ENCODE measurements at places on chromosomes 7 and 10.

- no peak for DNase-seq
- H3K4me3 ChIP-seq, result no peak overlapping the region
- no peaks in the 10 kb centered on the region for H3K4me1 ChIP-seq
- H3K27me3 ChIP-seq, result no peaks in the 10 kb centered on the region
Measured at GRCh38 chr7:3238525-3239210, 62.4 kb upstream of the SDK1 start.

DNA sequence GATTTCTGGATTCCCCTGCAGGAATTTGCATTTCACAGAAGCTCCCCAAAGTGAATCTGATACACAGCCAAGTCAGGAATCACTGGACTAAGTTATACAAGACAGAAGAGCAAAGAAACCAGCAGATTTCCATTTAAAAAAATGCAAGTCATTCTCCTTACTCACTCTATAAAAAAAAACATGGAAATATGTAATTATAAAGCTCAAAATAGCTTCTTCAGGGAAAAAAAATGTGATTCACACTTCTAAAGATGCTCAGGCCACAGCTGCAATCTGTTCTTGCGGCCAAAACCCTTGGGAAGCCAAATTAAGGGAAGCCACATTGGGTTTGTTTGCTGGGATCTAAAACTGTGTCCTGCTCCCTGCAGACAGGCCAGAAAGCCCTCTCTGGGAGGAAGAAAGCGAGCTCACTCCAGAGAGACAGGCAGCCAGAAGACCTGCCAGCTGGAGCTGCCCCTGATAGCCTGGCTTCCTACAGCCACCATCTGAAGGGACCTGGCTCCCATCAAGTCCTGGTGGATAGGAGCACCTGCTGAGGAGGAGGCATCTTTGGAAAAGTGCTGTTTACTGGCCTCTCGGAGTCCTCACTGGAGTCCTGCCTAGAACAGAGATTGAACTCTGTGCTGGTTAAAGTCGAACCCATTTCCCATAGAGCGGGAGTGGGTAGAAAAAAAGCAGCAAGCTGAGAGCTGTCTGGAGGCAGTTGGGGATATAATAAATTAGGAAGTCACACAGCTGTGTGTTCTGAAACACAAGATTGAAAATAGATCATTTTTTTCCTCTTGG lies 359.2 kb upstream of the AOAH start:
- no peak overlapping the region for H3K4me3 ChIP-seq
- no peaks in the 10 kb centered on the region for H3K27me3 ChIP-seq
- peak; percentile 19 for DNase-seq
- no peaks in the 10 kb centered on the region for H3K36me3 ChIP-seq
- no peak overlapping the region for H3K27ac ChIP-seq

GRCh38 chr10:114233482-114233881 lies 5.6 kb upstream of the VWA2 start:
- H3K4me3 ChIP-seq, result no peak overlapping the region
- no peaks in the 10 kb centered on the region for H3K4me1 ChIP-seq

DNA sequence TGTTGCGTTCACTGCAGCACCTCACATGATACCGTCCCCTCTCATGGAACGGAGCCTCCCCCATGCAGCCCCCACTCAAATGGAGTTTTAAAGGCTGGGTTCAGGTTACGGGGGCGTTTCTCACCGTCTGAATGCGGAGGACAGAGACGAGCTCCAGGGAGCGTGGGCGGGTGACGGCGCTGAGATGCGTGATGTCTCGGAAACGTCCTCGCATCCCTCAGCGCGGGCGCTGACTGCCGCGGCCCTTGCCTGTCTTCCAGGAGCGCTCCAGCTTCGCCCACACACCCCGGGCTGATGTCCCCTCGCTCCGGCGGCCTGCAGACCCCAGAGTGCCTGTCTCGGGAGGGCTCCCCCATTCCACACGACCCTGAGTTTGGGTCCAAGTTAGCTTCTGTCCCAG lies 16.6 kb upstream of the AP5Z1 start:
- no peaks in the 10 kb centered on the region for H3K4me1 ChIP-seq
- H3K27me3 ChIP-seq, result no peaks in the 10 kb centered on the region
- no peak overlapping the region for H3K27ac ChIP-seq
- H3K36me3 ChIP-seq, result peaks cover 21% of the 10 kb centered on the region
- DNase-seq, result no peak

DNA sequence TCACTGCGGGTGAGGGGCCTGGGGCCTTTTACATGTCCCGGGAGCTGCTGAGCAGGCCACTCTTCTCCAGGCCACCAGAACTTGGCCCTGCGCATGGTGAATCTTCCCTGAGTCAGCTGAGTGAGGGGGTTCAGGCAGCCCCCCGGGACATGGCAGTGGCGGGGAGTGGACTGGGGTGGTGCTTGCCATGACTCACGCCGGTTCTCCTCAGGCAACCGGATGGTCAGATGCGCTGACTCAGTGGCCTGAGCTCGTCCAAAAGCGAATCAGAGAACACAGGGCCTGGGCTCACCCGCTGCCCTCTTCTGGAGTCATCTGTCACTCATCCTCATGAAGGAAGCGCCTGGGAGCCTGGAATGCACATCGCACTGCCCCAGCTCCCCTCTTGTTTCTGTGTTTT lies 33.5 kb downstream of the HTRA1 start:
- H3K4me3 ChIP-seq, result no peak overlapping the region
- H3K36me3 ChIP-seq, result no peaks in the 10 kb centered on the region
- no peaks in the 10 kb centered on the region for H3K27me3 ChIP-seq
- H3K27ac ChIP-seq, result no peak overlapping the region
- no peak for DNase-seq

DNA sequence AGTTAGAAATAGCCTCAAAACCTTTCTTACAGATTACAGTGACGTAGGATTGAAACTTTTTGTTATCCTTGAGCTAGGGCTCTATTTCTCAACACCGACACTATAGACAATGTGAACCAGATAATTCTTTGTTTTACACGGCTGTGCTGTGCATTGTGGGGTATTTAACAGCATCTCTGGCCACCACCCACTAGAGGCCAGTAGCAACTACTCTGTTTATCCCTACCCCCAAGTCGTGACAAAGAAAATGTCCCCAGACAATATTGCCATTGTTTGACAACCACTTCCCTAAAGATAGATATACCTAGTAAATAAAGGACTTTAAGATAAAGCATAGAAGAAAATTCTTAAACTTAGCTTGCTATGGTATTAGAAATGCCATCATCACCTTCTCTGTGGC lies 359.6 kb downstream of the ARL4A start:
- H3K4me3 ChIP-seq, result no peak overlapping the region
- no peak for DNase-seq
- no peaks in the 10 kb centered on the region for H3K27me3 ChIP-seq
- H3K4me1 ChIP-seq, result no peaks in the 10 kb centered on the region

GRCh38 chr10:71222601-71223346 lies 10.4 kb downstream of the UNC5B start:
- no peaks in the 10 kb centered on the region for H3K36me3 ChIP-seq
- H3K4me3 ChIP-seq, result no peak overlapping the region

DNA sequence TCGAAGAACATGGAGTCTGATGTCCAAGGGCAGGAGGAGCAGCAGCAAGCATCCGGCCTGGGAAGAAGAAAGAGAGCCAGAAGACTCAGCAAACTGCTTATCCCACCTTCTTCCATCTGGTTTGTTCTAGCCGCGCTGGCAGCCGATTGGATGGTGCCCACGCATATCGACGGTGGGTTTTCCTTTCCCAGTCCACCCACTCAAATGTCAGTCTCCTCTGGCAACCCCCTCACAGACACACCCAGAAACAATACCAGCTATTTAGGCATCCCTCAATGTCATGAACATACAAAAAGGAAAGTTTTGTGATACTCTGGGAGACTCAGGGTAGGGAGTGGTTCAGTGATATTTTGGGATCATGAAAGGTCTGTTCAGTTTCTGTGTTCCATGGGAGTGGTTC lies 139.6 kb downstream of the LYZL1 start:
- H3K27me3 ChIP-seq, result no peaks in the 10 kb centered on the region
- no peak overlapping the region for H3K4me3 ChIP-seq
- no peaks in the 10 kb centered on the region for H3K36me3 ChIP-seq
- DNase-seq, result no peak
- H3K27ac ChIP-seq, result no peak overlapping the region
- no peaks in the 10 kb centered on the region for H3K4me1 ChIP-seq

DNA sequence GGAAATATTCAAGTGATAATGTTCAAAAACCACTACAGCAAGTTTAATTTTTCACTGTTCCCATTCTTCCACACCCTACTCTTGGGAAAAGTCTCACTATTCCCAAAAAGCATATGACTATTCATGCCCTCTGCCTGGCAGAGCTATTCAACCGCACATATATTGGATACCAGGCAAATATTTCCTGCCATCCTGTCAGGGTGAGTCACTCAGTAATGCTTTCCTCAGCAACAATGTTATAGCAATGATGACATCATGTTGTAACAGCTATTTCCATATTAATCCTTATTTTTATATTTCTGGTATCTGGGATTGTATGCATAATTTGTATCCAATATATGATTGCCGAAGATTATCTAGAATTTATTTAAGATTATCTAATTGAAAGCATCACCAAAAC lies 114.0 kb upstream of the PLXDC2 start:
- no peak for DNase-seq
- no peaks in the 10 kb centered on the region for H3K4me1 ChIP-seq
- H3K27ac ChIP-seq, result no peak overlapping the region
- H3K4me3 ChIP-seq, result no peak overlapping the region
- no peaks in the 10 kb centered on the region for H3K27me3 ChIP-seq
- no peaks in the 10 kb centered on the region for H3K36me3 ChIP-seq

GRCh38 chr10:35896001-35896400 lies 253.9 kb upstream of the FZD8 start:
- no peak overlapping the region for H3K27ac ChIP-seq
- H3K4me1 ChIP-seq, result no peaks in the 10 kb centered on the region
- no peak for DNase-seq
- no peaks in the 10 kb centered on the region for H3K27me3 ChIP-seq
- no peak overlapping the region for H3K4me3 ChIP-seq
- H3K36me3 ChIP-seq, result no peaks in the 10 kb centered on the region

DNA sequence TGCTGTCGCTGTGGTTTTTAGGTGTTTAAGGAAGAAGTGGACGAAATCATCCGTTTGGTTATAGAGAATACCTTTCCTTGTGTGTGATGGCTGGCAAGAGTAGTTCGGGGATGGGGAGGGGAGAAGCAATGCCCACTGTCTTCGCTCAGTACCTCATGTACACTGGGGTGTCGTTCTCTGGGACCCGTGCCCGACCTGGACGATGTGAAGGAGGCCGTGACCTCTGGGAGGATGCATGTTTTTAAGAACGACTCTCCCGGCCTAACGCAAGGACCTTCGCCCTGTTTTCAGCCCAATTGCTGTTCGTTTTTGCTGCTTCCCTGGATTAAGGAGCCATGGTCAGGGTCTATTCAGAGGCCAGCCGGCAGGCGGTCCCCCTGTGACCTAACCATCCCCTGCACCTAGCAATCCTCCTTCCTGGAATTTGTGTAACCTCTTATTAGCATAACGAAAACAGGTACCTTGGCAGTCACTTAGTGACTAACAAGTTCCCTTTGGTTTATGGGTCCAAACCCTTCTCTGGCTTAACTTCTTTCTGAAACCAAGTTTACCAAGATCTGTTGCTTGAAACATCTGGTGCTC lies 1.3 kb downstream of the NFE2L3 start:
- H3K36me3 ChIP-seq, result no peaks in the 10 kb centered on the region
- H3K4me1 ChIP-seq, result peaks cover 3% of the 10 kb centered on the region
- peak; percentile 48 for DNase-seq
- H3K27ac ChIP-seq, result peak overlapping the region; percentile 55
- peak overlapping the region; percentile 66 for H3K4me3 ChIP-seq
- H3K27me3 ChIP-seq, result no peaks in the 10 kb centered on the region

GRCh38 chr10:100186253-100187212 lies 704 bp upstream of the ERLIN1 start:
- H3K27me3 ChIP-seq, result no peaks in the 10 kb centered on the region
- H3K27ac ChIP-seq, result peak overlapping the region; percentile 88
- H3K4me1 ChIP-seq, result peaks cover 16% of the 10 kb centered on the region
- peak; percentile 56 for DNase-seq
- no peaks in the 10 kb centered on the region for H3K36me3 ChIP-seq

- no peaks in the 10 kb centered on the region for H3K27me3 ChIP-seq
- no peaks in the 10 kb centered on the region for H3K36me3 ChIP-seq
- peak; percentile 36 for DNase-seq
- H3K4me1 ChIP-seq, result no peaks in the 10 kb centered on the region
- H3K27ac ChIP-seq, result no peak overlapping the region
- H3K4me3 ChIP-seq, result no peak overlapping the region
Measured at GRCh38 chr10:23158370-23158769, 33.7 kb upstream of the PTF1A start.

DNA sequence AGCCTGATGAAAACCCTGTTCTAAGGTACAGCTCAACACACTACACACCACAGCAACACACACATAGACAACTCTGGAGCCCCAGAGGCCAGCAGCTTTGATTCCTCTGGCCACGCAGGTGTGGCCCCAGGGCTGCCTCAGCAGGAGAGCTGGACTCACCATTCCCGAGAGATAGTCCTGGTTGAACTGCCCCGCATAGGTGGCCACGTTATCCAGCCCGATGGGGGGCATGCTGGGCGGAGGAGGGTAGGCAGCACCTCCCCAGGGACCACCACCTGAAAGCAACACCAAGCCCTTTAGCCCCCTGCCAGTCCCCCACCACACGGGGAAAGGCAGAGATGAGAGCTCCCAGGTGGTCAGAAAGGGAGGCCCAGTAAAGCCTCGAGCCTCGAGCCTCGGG lies 34.7 kb downstream of the ANXA11 start:
- peaks cover 10% of the 10 kb centered on the region for H3K36me3 ChIP-seq
- DNase-seq, result no peak
- peak overlapping the region; percentile 65 for H3K27ac ChIP-seq
- peaks cover 37% of the 10 kb centered on the region for H3K4me1 ChIP-seq
- H3K27me3 ChIP-seq, result no peaks in the 10 kb centered on the region
- no peak overlapping the region for H3K4me3 ChIP-seq

- H3K4me3 ChIP-seq, result no peak overlapping the region
- no peak for DNase-seq
- H3K4me1 ChIP-seq, result no peaks in the 10 kb centered on the region
- H3K27ac ChIP-seq, result no peak overlapping the region
- no peaks in the 10 kb centered on the region for H3K36me3 ChIP-seq
Measured at GRCh38 chr10:124870854-124871425, 69.3 kb downstream of the ABRAXAS2 start.

- H3K4me3 ChIP-seq, result no peak overlapping the region
- H3K27me3 ChIP-seq, result no peaks in the 10 kb centered on the region
- no peak overlapping the region for H3K27ac ChIP-seq
- H3K4me1 ChIP-seq, result no peaks in the 10 kb centered on the region
Measured at GRCh38 chr7:156764766-156765165, 124.2 kb downstream of the RNF32 start.

DNA sequence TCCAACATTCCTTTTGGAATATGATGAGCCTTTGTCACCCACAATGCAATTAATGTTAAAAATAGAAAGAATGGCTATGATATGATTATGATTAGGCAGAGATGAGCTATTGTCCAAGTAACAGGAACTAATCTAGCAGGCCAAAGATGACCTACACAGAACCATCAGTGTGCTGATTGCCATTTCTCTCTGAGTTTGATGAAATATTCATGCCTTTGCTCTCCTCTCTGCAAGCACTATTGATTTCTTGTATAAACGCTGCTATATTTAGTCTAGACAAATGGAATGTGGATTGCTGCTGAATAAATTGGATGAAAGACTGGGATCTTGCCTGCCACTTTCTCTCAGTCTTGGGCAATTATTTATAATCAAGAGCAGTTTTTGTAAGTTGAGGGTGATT lies 85.4 kb downstream of the HDAC9 start:
- no peak overlapping the region for H3K4me3 ChIP-seq
- no peaks in the 10 kb centered on the region for H3K36me3 ChIP-seq
- H3K27ac ChIP-seq, result no peak overlapping the region
- DNase-seq, result no peak

GRCh38 chr7:85638394-85638793 lies 451.5 kb upstream of the SEMA3D start:
- H3K27me3 ChIP-seq, result no peaks in the 10 kb centered on the region
- H3K36me3 ChIP-seq, result no peaks in the 10 kb centered on the region
- DNase-seq, result no peak
- H3K27ac ChIP-seq, result no peak overlapping the region

Measured in colonic mucosa (tissue), 4 donors.